ENCODE measurements at places on chromosomes 12 and 14.

DNA sequence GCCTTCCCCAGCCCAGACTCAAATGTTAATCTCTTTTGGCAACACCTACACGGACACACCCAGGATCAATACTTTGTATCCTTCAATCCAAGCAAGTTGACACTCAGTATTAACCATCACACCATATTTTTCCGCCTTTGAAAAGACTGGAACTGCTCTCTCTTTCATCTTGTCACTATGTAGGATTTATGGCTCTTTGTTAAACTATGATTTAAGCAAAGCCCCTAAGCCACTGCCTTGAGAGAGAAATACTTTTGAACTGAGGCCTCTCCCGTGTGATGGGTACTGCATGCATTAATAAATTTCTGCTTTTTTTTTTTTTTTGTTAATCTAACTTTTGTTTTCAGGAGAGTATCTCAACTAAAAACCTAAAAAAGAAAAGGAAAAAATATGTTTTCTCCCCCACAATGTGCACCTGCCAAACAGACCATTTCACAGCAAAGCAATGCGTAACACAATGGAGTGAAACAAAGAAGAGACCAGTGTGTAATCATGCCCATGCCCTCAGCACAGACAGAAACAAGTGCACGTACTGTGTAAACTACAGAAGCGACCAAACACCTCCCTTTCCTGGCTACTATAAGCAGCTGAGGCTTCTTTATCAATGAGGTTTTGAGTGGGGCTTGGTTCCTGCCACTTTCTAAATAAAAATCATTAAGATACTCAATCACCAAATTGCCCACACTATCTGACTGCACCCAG, 28.3 kb upstream of the ETFBKMT start:
- no peak for DNase-seq

DNA sequence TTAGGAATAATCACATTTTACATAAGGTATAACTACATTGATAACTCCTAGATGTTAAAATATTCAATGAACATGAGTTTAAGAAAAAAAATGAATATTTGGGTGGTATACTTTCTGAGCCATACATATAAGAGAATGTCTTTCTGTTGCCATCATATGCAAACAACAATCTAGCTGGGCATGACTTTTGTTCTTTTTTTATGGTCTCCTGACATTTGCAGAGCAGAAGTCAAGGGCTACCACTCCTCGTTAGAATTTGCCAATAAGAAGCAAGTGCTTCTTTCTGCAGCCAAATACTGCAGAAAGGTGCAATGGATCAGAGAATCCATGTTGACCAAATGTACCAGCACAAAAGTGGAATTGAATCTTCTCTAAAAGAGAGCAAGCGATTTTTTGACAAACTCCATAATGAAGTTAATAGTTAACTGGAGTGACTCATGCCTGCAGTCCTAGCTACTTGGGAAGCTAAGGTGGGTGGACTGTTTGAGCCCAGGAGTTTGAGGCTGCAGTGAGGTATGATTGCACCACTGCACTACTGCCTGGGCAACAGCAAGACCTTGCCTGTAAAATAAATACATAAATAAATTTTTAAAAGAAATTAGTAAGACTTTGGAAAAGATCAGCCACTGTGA, 25.5 kb upstream of the CCDC91 start:
- no peak for DNase-seq

GRCh38 chr14:104136472-104137296, 1.7 kb upstream of the KIF26A start:
- no peak for DNase-seq

DNA sequence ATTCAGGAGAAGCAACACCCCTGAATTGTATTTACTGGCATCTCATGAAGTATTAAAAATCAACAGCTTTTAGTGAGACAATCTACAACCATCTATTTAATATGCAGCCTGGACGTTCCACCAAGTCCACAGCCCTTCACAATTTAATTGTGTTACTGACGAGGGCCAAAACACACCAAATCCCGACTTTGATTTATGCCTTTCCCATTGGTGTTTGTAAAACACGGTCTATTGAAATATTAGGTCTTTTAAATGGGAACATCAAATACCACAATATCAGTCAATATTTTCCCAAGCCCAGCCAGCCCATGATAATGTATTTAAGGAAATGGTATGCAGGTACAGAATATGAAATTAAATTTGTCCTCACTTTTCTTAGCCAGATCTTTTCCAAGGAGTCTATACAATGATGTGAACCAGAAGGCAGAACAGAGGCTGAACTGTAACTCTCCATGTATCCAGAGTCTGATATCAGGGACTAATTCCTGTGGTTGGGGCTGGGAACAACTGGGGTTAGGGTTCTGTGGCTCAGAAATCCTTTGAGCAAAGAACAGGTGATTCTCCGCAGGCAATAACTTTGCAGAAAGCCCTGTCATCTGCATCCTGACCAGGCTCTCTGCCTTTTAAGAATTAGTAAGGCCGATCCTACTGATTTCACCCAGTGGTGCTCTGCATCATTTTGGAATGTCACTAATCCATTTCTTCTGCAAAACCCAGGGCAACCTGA, 179.3 kb upstream of the GZMB start:
- DNase-seq = no peak

DNA sequence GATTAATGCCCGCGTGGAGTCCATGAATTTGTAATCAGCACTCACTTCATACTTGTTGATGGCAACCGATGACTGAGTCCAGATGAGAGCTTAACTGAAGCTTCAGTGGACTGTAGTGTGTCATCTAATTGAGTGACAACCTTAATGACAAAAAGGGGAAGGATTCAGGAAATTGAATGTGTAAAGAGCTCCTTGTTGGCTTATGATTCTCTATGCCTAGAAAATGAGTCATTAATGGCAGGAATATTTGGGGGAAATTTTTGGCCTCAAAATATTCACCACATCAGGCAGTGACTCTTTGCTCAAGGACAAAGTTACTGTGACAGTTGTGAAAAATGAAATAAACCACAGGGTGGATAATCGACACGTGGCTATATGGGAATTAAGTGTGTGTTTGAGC, 55.3 kb upstream of the STON2 start:
- DNase-seq = no peak

DNA sequence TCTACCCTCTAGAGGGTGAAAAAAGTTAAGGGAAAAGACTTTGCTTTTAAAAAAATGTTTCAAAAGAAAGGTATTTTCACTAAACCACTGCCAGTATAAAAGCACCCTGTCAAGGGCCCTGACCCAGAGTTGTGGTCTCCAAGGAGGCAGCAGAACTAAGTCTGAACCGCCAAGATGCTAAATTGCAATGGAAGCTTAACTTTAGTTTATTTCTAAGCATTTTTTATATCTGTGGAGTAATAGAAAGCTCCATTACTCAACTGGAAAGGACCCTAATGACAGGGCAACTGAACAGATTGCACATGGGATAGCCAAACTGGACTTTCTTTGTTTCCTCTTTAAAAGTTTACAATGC, 379.8 kb downstream of the NAV3 start:
- no peak for DNase-seq

DNA sequence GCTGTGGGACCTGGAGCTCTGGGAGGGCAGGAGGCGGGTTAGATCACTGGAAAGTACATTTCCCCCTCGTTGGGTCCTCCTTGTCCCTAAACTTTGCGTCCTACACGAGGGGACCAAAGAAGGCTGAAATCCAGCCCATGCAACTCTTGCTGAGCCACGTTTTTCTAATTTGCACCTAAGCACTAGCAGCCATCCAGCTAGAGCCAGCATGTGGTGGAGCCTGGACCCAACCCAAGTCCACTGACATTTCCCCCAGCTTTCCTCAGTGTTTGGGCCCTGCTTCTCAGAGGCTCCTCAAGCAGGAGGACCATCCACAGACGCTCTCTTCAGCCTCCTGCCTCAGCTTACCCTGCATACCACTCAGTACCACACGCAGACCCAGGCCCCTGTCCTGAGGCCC, 49.7 kb downstream of the TSPAN11 start:
- DNase-seq = no peak

DNA sequence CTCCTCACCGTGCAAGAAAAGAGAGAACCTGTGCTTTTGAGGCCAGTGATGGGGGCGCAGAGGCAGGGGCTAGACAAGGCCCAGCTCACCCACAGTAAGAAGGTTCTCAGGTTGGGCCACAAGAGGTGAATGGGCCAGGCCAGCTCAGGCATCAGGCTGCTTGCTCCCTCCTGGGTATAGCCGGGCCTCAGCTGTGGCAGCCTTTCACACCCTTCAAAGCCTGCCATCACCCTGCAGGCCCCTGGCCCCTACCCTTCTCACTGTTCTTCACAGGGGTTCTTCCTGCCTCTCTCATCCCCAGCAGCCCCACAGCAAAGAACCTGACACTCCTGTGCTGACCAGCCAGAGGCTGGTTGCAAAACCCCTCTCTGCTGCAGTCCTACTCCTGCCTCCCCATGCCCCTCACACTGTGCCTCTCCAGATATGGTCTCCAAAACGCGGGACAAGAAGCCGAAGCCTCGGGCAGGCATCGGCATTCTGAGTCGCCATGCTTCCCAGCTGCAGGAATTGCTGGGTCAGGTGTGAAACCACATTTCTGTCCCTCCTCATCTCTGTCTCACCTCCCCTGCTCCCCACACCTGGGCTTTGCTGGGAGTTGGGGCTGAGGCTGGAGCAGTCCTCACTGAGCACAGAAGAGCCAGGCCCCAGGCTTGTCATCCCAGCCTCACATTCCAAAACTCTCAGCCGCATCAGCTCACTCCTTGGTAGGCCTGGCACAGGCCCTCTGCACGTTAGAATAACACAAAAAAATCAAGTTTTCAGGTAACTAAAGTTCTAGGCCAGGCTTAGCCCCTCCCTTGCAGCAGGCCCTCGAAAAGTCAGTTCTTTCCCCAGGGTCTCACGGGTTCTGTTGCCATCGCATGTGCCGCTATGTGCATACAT, 6.9 kb upstream of the FAIM2 start:
- DNase-seq = no peak

DNA sequence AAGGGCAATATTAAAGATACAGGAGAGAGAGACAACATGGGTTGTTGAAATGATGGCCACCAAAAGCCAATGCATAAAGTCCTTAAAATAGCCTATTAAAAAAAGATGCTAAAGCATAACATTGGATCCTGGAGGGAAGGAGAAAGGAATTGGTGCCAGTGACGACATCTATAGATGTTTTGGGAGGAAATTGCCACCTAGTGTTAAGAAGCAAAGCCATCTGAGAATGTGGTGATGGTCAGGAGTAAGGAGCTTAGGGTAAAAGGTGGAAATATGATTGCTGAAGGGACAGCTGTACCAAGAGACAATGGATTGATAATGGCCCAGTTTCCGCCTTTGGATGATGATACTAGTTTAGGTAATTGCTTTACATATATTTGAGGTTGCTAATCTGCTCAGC, 85.1 kb downstream of the TMEM30B start:
- DNase-seq = no peak

- peak; percentile 95 for DNase-seq
These were observed 456.9 kb upstream of the TMEM132C start for GRCh38 chr12:127810041-127810440.

GRCh38 chr12:52007158-52007921, 594 bp downstream of the TAMALIN start:
- DNase-seq = no peak

DNA sequence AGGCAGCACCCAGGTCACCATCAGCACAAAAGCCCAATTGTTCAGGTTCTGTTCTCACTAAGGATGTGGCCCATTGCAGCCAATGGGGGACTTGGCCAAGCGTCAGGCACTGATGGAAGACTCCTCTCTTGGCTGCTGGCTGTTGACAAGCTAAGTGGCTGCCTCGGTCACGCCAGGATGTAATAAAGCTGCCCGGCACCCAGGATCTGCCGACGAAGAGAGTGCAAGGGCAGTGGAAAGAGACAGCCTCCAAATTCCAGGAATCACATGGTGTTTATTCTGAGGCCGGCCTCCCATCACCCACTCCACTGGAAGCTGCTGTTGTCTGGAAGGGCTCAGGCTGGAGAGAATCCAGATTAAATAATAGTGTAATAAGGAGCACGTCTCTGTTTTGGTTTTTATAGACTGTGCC, 451.8 kb upstream of the TBX3 start:
- peak; percentile 61 for DNase-seq

DNA sequence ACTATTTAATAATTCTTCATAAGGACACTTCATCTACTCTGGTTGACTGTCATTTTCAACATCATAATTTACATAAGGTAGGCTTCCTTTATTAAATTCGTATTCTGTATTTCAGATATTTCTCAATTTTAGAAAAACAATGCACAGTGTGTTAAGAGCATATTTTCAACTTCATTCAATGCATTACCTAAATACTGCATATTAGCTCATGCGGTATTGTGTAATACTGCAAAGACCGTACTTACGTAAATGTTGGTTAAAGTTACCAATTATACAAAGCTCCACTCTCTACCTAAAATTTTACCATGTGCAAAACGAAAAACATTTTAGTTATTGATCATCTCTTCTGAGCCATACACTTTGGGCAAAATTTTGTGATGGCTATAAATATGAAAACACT, 62.8 kb downstream of the EXOC5 start:
- DNase-seq = no peak

DNA sequence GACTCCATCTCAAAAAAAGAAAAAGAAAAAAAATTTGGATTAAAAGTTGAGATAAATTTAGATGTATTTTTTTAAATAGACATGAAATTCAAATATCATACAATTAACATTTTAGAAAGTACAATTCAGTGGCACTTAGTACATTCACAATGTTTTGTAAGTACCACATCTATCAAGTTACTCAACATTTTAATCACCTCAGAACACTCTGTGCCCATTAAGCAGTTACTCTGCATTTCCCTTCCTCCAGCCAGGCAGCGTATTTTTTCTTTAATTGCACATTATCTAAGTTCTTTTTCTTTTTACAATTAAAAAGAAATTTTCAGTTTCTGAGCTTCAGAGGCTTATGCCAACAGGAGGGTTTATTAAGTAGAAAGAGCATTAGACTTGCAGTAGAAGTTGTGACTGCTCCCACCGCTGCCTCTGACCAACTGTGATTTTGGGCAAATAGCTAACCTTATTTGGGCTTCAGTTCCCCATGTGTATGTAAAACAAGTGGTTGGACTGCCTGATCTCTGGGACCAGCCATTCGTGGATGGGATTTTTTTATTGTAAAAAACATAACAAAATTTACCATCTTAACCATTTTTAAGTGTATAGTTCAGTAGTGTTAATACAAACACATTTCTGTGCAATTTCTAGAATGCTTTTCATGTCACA, 65.7 kb downstream of the WNK1 start:
- DNase-seq = no peak

- DNase-seq = no peak
These were observed 157.4 kb upstream of the FOXG1 start for GRCh38 chr14:28608851-28609828.

GRCh38 chr14:90620568-90621077, 195.6 kb downstream of the TTC7B start:
- DNase-seq = no peak

DNA sequence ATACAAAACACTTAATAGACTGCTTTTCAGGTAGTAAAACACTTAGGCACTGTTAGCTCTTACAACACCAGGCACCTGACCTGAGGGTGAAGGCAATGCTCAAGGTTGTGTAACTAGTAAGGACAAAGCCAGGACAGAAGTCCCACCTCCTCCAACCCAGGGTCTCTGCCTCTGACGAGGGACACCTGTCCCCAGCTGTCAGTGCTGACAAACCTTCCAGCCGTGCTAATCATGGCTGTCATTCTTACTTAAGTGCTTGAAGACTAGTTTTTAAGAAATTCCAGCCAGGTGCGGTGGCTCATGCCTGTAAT, 62.5 kb upstream of the MAX start:
- no peak for DNase-seq

Data from GM04503 (cell line).